Kasumi-1 (cell line): ENCODE measurements at places on chromosomes 6 and 20.

DNA sequence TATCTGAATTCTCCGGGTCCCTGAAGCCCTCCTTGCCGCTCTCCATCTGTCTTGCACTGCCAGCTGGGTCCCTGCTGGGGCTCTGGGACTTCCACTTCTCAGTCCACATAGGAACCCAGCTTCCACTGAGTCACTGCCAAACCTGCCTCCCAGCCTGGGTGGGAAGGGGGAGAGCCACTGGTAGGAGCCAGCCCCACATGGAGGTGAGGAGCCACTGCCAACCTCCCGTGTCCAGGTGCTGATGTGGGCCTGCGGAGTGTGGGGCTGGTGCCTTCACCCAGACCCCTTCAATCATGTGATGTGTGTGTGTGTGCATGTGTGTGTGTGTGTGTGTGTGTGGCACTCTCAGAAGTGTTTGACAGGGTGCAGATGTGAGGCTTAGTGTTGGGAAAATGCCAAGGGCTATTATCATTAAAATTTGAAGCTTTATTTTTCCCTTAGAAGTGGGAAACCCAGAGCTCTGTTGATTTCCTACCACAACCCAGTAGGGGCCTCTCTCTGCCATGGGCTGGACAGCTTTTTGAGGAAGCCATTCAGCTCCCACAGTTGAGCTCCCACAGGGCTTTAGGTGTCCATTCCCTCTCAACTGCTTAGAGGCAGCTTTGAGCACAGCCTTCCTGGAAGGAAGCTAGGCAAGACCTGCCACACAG lies 9.3 kb upstream of the SGK2 start:
- no peak for DNase-seq

DNA sequence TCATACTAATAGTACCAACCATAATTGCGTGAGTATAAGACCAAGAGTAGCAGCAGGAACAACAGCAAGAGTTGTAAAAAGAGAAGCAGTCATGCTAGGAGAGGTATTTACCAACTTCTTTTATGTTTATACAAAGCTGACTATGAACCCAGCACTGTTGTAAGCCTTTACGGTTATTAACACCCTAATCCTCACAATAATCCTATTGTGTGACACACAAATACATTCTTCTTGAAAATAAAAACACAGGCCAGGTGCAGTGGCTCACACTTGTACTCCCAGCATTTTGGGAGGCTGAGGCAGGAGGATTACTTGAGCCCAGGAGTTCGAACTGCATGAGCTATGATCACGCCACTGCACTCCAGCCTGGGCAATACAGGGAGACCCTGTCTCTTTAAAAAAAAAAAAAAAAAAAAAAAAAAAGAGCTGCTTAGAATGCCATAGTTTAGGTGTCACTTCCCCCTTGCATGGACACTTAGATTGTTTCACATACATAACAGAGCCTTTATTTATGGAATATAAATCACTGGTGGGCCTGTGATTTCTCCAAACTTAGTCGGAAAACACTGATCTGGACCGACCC lies 20.2 kb downstream of the HCK start:
- DNase-seq, result no peak

- DNase-seq, result no peak
These were observed 2.2 kb downstream of the NOL4L start for GRCh38 chr20:32582659-32583580.

- DNase-seq, result no peak
These were observed 68.4 kb downstream of the RREB1 start for GRCh38 chr6:7176208-7176607.
